Naive thymus-derived CD8-positive, alpha-beta T cell (primary cell): ENCODE measurements at places on chromosomes 16 and 17. TPM values are rescaled to one million over a fixed set of nuclear protein-coding genes. Genes with fewer than 3 reads are reported as not detected.

Gene GCGR
- polyA plus RNA-seq = not detected

Gene ZSCAN10
- not detected for polyA plus RNA-seq

Gene CLEC18A
- polyA plus RNA-seq = 0.08 TPM

Gene KRTAP4-1
- polyA plus RNA-seq = not detected

Gene MMP15
- not detected for polyA plus RNA-seq

DNA sequence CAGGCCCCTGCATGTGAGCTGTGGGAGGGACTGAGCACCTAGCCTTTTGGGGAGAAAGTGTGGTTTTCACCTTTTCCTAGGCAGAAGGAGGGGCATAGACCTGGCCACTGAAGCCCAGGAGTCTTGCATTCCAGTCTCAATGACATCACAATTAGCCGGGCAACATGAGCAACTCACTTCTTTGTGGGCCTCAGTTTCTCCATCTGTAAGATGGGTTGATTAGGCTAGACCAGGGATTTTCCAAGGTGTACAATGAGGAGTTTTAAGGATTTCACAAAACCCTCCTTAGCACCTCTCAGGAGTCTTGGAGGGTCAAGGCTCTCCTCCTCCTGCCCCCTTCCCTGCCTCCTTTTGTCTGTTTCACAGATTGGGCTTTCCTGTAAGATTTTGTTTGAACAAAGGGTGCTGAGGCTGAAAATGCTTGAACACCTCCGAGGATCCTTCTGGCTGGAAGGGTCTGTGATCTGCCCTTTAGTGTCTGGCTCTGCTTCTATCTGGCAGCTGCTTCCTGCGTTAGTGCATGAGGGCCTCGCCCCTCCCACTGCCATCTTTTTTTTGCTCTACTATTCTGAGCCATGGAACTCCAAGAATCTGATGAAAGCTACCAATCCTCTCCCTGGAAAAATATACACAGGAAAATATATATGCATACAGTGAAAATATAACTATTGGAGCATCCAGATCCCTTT lies 52.4 kb upstream of the ETV4 start:
- DNase-seq = no peak

GRCh38 chr17:79290726-79291125 lies 216.1 kb downstream of the ENGASE start:
- DNase-seq = no peak

GRCh38 chr17:8384801-8385378 lies 1.9 kb upstream of the RPL26 start:
- DNase-seq = no peak

DNA sequence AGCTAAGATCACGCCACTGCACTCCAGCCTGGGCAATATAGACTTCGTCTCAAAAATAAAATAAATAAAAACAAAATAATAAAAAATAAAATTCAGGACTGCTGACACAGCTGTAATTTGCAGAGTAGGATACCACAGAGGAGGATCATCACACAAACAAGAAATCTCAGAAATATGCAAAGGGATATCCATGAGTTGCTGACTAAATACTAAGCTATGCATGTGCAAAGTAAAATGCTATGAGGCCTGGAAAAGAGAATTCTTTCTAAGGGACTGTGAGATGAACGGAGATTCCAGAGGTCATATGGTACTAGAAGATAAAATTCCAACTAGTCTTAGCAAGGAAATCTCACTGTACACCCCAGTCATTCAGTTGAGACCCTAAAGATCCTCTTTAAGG lies 74.8 kb downstream of the SLC39A11 start:
- no peak for DNase-seq

- no peak for DNase-seq
Measured at GRCh38 chr17:50047488-50048126, 8.3 kb upstream of the ITGA3 start.

- DNase-seq = no peak
Measured at GRCh38 chr17:64786337-64786736, 124.2 kb upstream of the SMURF2 start.

- DNase-seq = no peak
Measured at GRCh38 chr17:45006927-45007461, 38.9 kb upstream of the C1QL1 start.

GRCh38 chr17:44828919-44829522 lies 1.1 kb downstream of the GJC1 start:
- no peak for DNase-seq

DNA sequence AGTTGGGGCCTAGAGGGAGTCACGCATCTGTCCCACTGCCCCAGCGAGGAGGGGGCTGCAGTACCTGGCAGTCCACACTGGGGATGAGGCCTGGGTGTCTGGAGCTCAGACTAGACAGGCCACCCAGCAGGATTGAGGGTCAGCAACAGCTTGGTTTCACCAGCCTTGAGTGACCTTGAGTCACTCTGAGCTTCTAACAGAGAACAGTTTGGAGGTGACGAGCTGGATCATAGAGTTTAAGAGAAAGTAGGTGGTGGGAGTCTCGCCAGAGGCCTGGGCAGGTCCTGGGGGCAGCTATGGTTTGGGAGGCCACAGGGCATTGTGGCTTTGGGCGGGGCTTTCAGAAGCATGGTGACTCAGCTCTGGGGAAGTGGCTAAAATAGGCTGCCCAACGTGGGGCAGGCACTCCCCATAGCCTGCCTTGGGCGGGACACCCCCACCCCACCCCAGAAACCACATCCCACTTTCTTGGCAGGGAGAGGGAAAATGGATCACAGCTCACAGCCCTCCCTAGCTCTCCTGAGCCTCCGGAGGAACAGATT lies 20.5 kb downstream of the CDC42EP4 start:
- no peak for DNase-seq

DNA sequence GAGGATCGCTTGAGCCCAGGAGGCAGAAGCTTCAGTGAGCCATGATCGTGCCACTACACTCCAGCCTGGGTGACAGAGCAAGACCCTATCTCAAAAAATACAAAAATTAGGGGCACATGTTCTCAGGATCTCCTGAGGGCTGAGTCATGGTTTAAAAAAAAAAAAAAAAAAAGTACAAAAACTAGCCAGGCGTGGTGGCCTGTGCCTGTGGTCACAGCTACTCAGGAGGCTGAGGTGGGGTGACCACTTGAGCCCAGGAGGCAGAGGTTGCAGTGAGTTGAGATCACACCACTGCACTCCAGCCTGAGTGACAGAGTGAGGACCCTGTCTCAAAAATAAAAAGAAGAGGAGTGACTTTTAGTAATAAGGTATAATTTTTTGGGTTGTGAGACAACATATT lies 16.9 kb downstream of the BLMH start:
- DNase-seq = no peak

- no peak for DNase-seq
Measured at GRCh38 chr17:17807440-17807839, 29.3 kb downstream of the SREBF1 start.

- DNase-seq = peak; percentile 2
Measured at GRCh38 chr16:47460359-47460710, 528 bp downstream of the ITFG1 start.

- DNase-seq = no peak
Measured at GRCh38 chr17:77235370-77235941, 94.7 kb downstream of the SEC14L1 start.

GRCh38 chr17:8320990-8321389 lies 10.9 kb downstream of the ARHGEF15 start:
- DNase-seq = no peak

DNA sequence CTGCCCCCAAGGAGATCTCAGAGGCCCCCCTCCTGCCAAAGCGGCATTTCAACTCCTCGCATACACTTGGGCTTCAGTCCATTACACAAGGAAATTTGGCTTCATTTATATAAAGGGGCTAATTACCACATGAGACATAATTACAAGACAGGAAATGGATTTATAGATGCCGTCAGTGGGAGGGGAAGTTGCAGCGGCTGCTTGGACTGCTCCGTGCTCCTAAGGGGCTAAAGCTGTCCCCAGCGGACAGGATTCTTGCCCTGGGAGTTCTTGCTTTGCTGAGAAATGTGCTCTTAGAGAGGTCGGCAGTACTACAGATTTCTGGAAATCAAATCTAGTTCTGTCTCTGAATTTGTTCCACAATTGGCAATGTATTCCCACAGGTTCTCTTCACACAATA lies 57.2 kb upstream of the NLK start:
- no peak for DNase-seq

DNA sequence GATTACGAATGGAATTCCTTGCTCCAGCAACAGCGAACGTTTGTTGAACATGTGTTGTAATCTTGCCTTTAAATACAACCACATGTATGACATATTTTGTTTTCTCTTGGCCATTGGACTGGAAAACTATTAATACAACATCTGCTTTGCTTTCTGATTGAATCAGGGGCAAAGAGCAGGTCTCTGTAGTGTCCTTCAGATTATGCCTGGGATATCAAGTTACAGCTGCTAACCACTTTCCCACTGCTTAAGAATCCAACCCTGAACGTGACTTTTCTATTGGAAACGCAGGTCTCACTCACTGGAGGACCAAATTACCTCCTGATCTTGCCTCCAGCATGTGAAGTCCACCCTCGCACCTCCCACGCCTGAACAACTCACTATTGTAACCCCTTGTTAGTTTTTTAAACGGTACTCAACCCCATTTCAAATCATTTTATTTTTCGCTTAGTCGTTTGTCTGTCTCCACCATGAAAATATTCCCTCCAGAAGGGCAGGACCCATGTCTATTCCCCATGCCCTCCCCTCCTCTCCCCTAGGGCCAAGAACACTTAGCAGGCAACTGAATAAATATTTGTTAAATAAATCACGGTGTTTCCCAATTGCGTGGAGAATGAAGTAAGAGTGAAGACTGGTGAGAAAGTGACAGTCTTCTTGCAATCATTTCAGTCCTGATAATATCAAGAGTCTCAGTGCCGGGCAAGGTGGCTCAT lies 57.4 kb upstream of the MRTFB start:
- DNase-seq = no peak

DNA sequence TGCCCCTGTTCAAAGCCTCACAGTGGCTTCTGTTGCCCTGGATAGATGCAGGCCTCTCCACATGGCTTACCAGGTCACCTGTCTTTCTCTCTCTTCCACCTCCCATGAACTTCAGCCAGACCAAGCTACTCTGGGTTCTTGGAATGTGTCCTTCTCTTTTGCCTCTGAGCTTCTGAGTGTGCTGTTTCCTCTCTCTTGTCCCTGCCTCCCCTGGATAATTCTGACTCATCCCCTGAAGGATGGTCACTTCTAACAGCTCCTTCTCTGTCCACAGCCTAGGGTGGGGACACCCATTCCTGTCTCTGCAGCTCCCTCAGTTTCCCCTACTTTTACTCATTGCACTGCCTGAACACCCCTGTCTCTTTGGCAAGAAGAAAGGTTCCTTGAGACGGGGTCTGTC lies 2.9 kb downstream of the GUCY2D start:
- DNase-seq = no peak

DNA sequence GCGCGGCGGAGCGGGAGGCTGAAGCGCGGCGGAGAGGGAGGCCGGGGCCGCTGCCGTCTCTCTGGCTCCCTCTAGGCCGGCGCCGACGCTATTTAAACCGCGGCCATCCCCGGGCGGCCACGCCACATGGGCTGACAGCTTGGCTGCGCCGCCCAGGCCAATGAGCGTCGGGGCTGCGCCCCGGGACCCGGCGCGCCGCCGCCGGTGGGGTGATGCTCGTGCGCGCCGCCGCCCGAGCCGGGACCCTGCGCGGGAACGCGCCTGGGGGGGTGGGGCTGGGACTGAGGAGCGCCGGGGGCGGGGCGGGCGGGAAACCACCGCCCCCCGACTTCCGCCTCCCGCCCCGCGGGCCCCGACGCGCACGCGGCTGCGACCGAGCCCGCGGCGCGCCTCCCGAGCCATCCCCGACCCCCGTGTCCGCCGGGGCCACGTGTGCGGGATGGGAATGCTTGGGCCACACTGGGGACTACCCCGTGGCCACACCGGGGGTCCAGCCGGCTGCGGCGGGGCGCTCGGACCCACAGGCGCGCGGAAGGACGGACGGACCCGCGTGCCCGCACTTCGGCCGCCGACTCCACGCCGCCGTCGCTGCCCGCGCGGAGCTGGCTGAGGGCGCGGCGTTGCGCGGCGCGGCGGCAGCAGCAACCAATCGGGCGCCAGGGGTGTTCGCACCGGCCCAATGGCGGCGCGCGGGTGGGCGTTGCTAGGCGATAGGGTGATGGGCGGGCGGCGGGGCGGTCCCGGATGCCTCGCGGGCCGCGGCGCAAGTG lies at the start of gene FASN:
TSS of gene FASN (minus strand) at position 68 of the 770 bp plus-strand sequence. CDS start 1,791 bp downstream, outside the sequence.
- peak; percentile 87 for DNase-seq

GRCh38 chr17:80887639-80888175 lies 103.9 kb upstream of the CHMP6 start:
- DNase-seq = no peak

GRCh38 chr17:72219824-72220493 lies 99.1 kb downstream of the SOX9 start:
- no peak for DNase-seq

DNA sequence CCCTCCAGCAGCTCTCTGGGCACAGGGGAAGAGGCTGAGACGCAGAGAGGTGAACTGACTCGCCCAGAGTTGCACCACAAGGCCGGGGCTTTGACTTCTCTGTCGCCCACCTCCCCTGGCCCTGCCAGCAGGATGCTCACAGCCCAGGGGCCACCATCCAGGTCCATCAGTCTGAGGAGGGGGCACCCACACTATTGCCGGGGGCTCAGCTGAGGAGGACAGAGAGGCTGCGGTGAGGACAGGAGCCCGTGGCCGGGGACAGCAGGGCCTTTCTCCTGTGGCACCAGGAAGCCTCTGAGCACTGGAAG lies 32.6 kb downstream of the KDM8 start:
- no peak for DNase-seq

DNA sequence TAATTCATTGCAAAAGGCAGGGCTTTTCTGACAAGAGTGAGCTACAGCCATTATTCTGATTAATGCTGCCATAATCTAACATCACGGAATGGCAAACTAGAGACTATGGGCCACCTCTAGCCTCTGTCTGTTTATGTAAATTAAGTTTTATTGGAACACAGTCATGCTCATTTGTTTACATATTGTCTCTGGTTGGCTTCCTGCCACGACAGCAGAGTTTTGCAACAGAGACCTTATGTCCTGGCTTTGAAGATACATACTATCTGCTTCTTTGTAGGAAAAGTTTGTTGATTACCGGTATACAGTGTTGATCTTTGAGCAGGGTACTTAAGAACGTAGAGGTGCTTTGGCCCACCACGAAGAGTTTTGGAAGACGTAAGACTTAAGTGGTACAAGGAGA lies 715.9 kb upstream of the RBFOX1 start:
- DNase-seq = no peak

GRCh38 chr17:64658931-64659330 lies 3.2 kb downstream of the SMURF2 start:
- DNase-seq = no peak
